Epithelial cell of proximal tubule (primary cell): ENCODE measurements at places on chromosomes 7 and 10. TPM values are rescaled to one million over a fixed set of nuclear protein-coding genes. Genes with fewer than 3 reads are reported as not detected.
A peak's percentile ranks its signal among the peaks of the same experiment; 100 is the strongest.

The UNCX gene
- 0.65 and 1.7 TPM in 2 replicates for total RNA-seq

- no peak for DNase-seq
Observed at GRCh38 chr7:132514430-132514829, 61.8 kb downstream of the PLXNA4 start.

DNA sequence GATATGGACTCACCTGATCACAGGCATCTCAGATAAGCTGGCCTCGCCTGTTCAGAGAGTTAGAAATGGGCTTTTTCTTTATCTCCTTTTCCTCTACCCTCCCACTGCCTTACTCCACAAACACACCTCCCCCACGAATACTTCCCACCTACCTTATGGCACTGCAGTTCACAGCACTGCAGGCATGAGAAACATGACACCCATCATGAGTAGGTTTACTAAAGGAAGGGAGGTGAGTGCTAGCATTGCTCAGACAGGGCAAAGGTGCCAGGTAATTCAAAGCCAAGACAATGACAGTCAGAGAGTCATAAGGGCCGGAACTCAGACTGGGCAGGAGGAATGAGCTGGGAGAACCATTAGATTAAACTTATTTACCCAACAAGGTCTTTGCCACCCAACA lies 220.6 kb downstream of the FAM107B start:
- no peak for DNase-seq

DNA sequence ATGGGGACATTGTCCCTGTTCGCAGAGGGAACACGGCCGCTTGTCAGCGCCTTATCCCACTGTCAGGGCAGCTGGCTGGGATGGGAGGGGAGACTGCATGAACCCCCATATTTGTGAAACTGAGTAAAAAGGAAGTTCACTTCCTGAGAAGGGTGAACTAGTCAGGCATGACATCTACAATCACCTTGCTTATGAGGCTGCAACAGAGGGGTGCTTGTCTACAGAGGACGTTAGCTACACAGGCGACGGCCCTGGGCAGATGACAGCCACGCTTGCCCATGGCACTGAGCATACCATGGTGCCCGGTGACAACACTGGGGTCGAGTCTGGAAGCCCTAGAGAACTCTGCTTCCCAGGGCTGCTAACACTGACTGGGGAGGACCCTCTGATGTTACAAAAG lies 46.0 kb upstream of the KDM7A start:
- DNase-seq = no peak

DNA sequence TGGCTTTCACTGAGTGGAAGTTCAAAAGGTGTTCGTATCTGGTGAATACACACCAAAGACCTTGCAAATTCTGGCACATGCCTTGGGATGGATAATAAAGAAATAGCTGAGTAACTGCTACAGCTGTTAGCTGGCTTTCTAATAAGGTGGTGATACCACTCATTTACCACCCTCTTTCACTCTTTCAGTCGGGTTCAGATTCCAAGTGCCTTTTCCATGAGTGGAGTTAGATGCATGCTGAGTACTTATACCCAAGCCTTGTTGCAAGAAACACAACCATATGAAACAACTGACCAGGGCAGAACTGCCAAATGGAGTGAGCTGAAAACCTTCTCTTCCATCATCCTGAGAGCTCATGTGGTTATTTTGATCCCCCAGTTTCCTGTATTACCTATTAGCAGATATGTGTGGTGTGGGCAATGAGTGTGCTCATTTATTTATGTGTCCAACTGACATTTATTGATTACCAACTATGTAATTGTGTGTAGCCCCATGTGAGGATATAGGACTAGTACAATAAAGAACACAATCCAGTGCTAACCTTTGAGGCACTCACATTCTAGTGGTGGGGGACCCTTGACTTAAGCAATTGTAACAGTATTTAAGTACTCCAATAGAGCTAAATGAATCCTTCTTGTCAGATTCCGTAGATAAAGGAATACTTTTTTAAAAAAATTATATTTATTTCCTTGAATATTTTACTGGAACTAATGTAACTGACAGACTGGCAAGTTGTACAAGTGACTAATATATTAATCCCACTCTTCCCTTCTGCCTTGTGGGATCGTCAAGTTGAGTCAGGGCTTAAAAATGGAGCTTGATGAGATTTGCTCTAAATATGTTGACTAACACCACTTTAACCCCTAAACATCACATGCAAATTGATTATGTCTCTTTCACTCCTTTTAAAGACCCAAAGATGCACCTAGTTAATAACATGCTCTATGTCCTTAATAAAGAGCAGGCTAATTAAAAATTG lies 124.7 kb downstream of the ARID5B start:
- DNase-seq = no peak

The PRF1 gene
- not detected in 2 replicates for total RNA-seq

The ZPBP gene
- not detected in 2 replicates for total RNA-seq

DNA sequence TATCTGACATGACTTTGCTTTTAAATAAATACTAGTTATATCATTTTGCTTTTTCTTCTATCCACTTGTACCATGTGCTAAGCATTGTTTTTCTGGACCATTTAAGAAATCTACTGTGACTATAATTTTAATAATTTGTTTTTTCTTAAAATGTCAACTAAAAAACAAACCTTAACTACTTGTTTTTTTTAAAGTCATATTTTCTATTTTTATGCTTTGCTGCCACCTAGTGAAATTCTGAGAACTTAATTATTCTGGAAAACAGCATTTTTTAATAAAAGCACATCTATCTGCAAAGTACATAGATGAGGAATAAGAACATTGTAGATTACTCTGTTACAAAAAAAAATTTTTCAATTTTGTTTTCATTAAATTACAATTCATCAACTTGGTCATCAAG lies 47.4 kb downstream of the ORC5 start:
- DNase-seq = no peak

- DNase-seq = no peak
Observed at GRCh38 chr10:22334414-22335172, 10.7 kb upstream of the SPAG6 start.

The SPDYE9 gene
- total RNA-seq = not detected in 2 replicates

The ADIRF gene
- total RNA-seq = 0.72 and 1.4 TPM in 2 replicates

The GDF10 gene
- not detected in 2 replicates for total RNA-seq

The BAMBI gene
- total RNA-seq = 12.6 and 16.0 TPM in 2 replicates

DNA sequence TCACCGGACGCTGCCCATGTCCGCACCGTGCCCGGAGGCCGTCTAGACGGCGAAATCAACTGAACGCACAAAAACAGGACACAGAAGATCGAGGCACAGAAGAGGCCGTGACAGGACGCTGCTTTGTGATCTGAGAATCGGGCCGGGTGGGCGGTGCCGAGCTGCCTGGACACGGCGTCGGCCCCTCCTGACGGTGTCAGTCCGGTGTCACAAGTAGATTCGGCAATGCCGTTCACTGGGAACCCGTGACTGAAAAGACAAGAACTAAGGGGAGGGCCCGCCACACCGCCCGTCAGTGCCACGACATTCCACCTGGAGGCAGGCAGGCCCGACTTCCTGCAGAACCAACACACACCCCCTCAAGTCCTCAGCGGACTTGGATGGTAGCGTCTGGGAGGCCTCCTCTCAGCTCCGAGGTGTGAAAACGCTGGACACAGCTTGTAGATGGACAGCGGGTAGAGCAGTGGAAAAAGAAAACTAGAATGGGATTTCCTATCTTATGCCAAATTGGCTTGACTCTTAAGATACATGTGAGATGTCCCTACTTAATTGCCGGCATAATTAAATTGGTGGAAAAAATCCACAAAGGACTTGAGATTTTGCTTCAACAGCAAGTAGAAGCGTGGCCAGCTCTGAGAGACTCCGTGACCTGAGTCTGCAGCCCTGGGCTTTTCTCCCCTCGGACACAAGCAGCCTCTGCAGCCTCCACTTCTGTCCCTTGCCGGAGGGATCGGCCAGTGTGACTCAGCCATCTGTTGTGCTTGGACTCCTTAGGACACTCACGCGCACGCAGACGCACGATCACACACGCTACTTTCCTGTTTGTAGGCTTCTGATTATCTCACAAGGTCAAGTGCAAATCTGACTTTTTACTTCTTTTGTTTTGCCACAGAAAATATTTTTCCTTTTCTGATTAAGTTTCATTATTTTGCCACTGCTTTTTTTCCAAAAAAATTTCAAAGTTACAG lies 269.0 kb downstream of the DIP2C start:
- DNase-seq = no peak

- no peak for DNase-seq
Observed at GRCh38 chr7:134710511-134710853, 63.8 kb downstream of the BPGM start.

The TMUB1 gene
- total RNA-seq = 73.7 and 94.9 TPM in 2 replicates

The TRDMT1 gene
- total RNA-seq = 3.1 and 4.6 TPM in 2 replicates

The CNNM1 gene
- total RNA-seq = 0.22 and 0.63 TPM in 2 replicates

The IFRD1 gene
- 18.0 and 27.3 TPM in 2 replicates for total RNA-seq

DNA sequence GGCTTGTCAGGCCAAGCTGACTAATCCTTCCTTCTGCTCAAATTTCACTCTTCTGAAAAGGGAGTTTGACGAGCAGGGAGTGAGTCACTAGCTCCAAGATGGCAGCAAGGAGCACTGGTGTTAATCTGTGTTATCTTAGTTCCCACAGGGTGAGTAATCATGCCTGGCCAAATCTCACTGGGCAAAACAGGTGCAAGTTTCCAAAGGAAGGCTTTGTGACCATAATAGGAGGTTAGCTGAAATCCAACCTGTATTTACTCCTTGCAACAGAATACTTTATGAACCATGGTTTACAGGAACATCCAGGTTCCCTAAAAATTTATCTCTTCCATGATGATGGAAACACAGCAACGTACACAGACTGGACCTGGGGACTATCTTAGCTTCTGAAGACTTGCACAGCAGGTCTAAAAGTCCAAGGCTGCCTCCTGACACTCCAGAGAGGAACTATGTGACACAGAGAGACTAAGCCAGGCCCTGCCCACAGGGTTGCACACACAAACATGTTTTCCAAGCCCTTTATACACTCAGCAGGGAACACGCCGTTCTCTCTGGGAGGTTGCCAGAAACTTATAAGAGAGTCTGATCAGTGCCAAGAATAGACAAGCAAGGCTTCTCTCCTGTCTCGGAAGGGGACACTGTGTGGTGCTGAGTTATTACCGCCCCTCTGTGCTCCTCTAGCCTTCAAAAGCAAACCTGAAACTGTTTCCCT lies 46.3 kb downstream of the PDK4 start:
- DNase-seq = peak; percentile 90

The CALY gene
- 1.5 TPM in 1 of 2 replicates, not detected in the other for total RNA-seq

DNA sequence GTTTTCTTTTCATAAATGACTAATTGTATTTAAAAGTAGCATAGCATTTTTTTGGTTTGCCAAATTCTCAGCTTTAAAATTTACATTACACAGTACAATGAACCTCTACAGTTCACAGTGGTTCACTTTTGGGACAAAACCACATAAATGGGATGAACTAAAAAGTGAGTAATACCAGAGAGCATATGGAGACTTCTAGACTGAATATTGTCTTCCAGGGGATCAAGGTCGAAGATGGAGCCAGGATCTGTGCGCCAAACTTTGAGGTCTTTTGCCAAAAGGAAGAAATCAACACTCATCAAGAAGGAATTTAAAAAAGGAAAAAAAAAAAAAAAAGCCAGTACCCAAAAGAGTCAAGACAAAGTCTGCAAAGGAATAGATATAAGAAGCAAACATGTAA lies 87.5 kb downstream of the NEBL start:
- no peak for DNase-seq

DNA sequence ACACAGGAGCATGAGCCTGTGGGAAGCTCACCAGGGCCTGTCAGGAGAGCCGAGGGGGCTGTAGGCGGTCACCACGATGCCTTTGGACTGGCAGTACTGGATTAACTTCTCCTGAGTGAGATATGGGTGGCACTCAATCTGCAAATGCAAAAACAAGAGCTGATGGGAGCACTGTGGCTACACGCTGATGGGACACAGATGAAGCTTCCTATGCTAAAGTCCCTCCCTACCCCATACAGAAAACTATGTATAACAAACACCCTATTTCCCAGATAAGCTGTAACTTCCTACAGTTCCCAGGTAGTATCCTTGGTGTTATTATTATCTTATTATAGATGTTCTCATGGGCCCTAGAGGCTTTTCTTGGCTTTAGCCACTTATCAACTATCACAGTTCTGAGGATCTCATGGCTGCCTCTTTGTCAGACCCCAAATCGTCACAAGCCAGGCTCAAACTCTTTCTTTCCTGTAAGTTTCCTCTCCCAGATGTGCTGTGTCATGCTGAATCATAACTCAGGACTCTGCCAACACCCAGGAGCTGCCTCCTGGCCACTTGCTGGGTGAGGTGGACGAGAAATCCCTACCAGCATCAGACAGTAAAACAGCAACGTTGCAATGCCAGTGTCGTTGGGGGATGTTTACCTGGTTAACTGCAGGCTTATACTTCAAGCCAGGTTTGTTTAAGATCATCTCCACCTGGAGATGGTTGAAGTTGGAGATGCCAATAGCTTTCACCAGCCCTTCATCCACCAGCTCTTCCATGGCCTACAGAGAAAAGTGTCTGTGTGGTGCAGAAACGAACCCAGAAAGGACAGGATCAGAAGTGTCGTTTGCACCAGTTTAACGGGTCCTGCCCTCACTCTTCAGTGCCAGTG lies 10.3 kb downstream of the AKR1B1 start:
- DNase-seq = peak; percentile 47

The FAM3C gene
- 102 and 134 TPM in 2 replicates for total RNA-seq
